Activated T-helper 1 cell treated with anti-CD3 and anti-CD28 coated beads, Interleukin-12 subunit alpha, Interleukin-12 subunit beta, Interleukin-2, Interleukin-4 antibody, amounts not matched to agents 30 ng/mL and 10 ng/mL and 1 ng/mL, durations not matched to agents 14 hours and 24 hours and 36 hours (primary cell): ENCODE measurements at places on chromosomes 2 and 18. TPM values are rescaled to one million over a fixed set of nuclear protein-coding genes. Genes with fewer than 3 reads are reported as not detected.
A peak's percentile ranks its signal among the peaks of the same experiment; 100 is the strongest.

Gene SCG2
- not detected in 2 replicates for total RNA-seq

DNA sequence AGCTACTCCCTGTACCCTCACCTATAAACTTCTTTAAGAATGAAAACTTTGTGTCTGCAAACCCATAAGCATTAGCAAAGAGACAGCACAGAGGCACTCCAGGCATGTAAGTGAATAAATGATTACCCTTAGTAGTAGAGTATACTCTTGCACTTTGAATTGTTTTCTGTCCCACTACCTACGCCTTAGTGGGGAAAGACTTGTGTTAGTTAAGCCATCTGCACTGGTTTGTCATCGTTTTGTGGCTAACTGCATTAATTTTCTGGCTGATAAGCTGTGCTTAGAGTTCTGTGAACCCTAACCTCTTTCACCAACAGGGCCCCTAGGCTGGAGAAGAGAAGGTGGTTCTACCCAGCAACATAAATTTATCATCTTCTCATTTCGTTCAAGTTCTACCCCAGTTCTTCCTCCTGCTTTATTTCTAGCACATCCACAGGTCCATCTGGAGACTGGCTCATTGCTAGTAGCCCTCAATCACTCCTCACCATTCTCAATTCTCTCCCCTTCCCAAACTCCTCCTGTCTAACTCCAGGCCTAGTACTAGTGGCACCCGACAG lies 710 bp downstream of the LMAN2L start:
- no peak for DNase-seq
- H3K36me3 ChIP-seq = peaks cover 6% of the 10 kb centered on the region
- H3K27ac ChIP-seq = peak overlapping the region; percentile 77
- H3K4me1 ChIP-seq = peaks cover 37% of the 10 kb centered on the region
- peak overlapping the region; percentile 90 for H3K4me3 ChIP-seq

DNA sequence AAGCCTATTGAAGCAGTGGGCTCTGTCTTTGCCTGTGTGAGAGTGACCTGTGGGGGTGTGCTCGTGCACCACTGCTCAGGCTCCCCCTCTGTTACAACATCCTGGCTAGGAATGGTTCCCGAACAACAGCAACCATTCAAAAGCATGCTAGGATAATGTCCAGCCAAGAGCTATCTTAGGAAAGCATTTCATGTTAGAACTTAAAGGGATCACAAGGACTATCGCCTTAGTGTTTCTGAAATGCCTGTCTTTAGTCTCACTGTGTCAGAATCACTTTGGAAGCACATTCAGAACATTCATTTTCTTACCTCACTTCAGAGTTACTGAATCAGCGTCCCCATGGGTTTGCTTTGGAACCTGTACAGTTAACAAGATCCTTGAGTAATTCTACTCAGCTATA lies 134.9 kb upstream of the DSEL start:
- no peak for DNase-seq
- no peaks in the 10 kb centered on the region for H3K36me3 ChIP-seq
- no peak overlapping the region for H3K4me3 ChIP-seq
- no peaks in the 10 kb centered on the region for H3K4me1 ChIP-seq
- no peak overlapping the region for H3K27ac ChIP-seq
- H3K27me3 ChIP-seq = no peaks in the 10 kb centered on the region

- H3K4me1 ChIP-seq = no peaks in the 10 kb centered on the region
- DNase-seq = no peak
- H3K4me3 ChIP-seq = no peak overlapping the region
- H3K27ac ChIP-seq = no peak overlapping the region
Measured at GRCh38 chr18:10928772-10929373, 220.5 kb downstream of the PIEZO2 start.

DNA sequence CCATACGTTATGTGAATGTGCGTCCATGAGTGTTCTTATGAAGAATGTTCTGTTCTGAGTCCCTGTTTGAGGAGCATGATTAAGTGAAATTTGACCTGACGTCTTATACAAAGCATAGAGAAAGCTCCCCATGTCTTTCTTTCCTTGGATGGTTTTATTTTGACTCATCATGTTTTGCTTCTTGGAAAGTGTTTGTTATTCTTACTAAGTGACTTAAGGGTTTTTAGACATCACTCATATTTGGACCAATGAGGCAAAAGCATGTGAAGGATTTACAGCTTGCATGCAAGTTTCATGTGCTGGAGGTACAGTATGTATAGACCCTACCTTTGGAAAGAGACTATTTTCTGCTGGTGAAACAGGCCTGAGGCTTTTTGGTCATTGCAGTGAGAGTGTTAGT lies 33.5 kb upstream of the ZEB2 start:
- no peaks in the 10 kb centered on the region for H3K36me3 ChIP-seq
- H3K4me3 ChIP-seq = no peak overlapping the region
- H3K27ac ChIP-seq = no peak overlapping the region
- peaks cover 6% of the 10 kb centered on the region for H3K4me1 ChIP-seq
- peaks cover 16% of the 10 kb centered on the region for H3K27me3 ChIP-seq
- no peak for DNase-seq

DNA sequence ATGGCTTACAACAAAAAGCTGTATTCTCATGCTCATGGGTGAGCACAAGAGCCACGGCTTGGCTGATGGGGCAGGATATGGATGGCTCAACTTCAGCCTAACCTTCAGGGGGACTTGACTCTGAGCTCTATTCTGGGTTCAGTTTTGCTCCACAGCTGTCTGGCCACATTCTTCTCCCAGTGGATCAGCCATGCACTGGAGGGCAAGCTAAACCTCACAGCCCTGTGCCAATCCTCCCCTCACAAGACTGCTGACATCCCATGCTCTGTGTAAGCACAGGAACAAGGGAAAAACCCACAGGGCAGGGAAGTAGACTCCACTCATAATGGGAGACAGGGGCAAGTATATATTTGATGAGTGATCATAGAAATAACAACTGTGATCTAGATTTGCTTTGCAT lies 35.6 kb downstream of the COPS8 start:
- H3K27ac ChIP-seq = no peak overlapping the region
- peaks cover 4% of the 10 kb centered on the region for H3K27me3 ChIP-seq
- no peaks in the 10 kb centered on the region for H3K4me1 ChIP-seq
- no peak for DNase-seq

DNA sequence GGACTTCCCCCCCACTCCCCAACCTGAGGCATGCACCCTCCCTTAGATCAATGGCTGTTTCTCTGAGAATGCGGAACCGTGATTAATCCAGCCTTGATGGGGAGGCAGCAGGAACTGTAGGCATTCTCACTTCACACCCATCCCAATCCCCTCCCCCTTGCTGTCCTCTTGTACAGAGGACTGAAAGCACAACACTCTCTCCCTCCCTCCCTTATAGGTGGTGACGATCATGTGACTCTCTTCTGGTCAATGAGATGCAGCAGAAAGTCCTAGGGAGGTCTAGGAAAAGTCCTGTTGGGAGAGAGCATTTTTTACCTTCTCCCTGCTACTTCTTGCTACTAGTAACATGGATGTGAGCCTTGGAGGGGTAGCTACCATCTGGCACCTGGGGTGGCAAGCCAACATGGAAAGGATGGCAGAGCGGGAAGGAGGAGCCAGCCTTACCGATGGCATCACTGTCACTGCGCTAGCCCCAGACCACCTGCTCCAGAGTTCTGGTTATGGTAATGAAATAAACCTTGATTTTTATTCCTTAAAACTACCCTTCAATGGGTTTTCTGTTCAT lies 106.9 kb downstream of the MSH2 start:
- peaks cover 19% of the 10 kb centered on the region for H3K4me1 ChIP-seq
- no peak for DNase-seq
- no peak overlapping the region for H3K4me3 ChIP-seq
